EL (cell line): ENCODE measurements at places on chromosomes 11 and 22.

DNA sequence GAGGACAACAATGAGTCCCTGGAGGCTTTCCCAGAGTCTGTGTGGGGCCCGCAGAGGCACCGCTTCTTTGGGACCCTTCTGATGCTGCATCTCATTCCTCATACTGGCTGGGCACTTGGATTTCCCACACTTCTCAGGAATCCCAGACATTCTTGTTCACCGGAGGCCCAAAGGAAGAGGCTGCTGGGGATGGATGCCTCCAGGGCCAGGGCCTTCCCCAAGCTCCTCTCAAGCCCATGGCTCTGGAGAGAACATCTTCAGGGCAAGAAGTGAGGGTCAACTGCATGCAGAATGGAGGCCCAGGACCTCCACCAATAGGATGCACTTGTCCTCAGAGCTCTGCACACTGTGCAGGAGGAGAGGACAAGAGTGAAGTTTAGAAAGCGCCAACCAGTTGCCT is 34.6 kb downstream of the DKK3 start:
- no peak for DNase-seq

- no peak for DNase-seq
Measured at GRCh38 chr22:38071421-38072321, 12.3 kb downstream of the SLC16A8 start.

- no peak for DNase-seq
Measured at GRCh38 chr11:19674836-19675235, 37.8 kb upstream of the NAV2 start.

GRCh38 chr11:28108958-28109357 is 770 bp downstream of the METTL15 start:
- DNase-seq: no peak

- DNase-seq: no peak
Measured at GRCh38 chr11:131430473-131431208, 60.2 kb downstream of the NTM start.

GRCh38 chr11:43738600-43739409 is 58.3 kb downstream of the HSD17B12 start:
- DNase-seq: peak; percentile 83

GRCh38 chr11:71381781-71382505 is 66.2 kb downstream of the DHCR7 start:
- no peak for DNase-seq

DNA sequence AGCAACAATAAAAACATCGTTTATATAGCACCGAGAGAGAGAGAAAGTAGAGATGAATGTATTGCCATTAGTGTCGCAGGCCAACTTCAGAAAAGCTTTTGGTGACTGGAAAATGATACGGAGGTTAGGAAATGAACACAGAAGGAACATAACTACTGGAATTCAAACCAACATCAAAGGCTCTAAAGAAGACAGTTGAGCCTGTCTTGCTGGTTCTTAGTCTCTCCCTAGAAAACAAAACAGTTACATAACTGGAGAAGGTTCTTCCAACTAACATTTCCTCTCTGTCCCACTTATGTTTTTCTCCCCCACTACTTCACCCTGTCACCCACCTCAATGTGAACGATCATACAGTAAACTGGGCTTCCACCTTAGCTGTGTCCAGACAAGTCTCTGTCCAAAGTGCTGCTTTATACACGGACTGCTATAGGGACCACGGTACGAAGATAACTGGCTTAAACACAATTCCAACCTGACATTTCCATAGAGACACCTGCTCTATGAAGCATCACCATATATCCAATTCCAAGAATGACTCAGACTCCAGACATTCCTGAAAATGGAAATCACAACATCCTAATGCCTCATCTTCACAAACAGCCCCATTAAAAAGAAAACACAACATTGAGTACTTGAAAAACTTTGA is 85.2 kb upstream of the ARHGAP32 start:
- DNase-seq: peak; percentile 21

DNA sequence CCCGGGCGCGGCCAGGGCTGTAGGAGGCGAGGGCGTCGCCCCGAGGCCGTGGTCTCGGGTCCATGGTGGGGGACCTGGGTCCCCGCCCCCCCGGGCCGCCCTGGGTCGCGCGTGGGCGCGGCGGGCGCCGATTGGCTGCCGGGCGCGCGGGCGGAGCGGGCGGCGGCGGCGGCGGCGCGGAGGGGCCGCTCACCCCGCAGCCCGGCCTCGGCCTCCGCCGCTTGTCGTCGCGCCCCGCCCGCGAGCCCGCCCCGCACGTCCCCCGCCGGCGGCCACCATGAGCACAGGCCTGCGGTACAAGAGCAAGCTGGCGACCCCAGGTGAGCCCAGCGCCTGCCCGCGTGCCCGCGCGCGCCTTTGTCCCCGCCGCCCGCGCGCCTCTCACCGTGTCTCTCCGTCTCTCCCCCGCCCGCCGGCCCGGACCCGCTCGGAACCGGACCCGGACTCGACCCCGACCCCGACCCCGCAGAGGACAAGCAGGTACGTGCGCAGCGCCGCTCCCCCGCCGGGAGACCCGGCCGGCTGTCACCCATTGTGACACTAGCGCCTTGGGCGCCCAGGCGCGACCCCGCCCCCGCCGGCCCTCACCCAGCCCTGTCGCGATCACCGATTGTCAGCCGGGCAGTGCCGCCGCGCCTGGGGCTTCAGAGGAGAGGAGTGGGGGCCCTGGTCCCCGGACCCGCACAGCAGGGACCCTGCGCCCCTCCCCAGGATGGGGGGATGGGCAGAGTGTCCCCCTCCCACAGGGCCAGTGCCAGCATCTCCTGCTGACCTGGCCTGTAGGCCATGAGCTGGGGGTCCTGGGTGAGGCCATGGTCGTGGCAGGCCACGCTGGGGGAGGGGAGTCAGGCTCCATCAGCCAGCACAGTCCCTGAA is at the start of gene SEPTIN5:
SEPTIN5 (plus strand) TSS at position 192 of the 876 bp plus-strand sequence; CDS start at position 278, 86 bp downstream.
- no peak for DNase-seq

GRCh38 chr11:44427432-44427831 is 117.5 kb upstream of the ALX4 start:
- no peak for DNase-seq

GRCh38 chr11:128745311-128746136 is 51.7 kb downstream of the FLI1 start:
- DNase-seq: no peak

- no peak for DNase-seq
Measured at GRCh38 chr11:12995188-12995587, 13.9 kb upstream of the RASSF10 start.

GRCh38 chr22:33639588-33640254 is 280.6 kb downstream of the LARGE1 start:
- DNase-seq: no peak

- no peak for DNase-seq
Measured at GRCh38 chr11:76674517-76675400, 4.2 kb upstream of the LRRC32 start.

DNA sequence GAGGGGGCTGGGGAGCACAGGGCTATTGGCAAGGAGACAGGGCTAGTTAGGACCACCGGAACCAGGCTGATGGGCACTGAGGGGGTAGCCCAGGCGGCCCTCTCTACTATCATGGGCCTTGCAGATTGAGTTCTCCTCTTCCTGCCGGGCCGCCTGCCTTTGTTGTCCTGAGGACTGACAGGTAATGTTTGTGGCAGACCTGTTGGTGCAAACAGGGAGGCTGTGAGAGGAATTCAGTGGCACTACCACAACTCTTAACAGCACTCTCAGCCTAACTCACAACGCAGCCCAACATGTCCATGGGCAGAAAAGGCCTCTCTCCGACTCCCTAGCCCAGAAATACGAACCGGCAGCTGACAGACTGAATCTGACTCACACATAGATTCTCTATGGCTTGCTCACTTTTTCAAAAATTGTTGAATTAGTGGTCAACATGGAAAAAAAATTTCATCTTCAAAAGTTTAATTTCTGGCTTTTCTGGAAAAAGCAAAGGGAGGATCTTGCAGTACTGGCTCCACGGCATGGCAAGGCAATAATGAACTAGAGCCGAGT is 11.4 kb downstream of the KCNJ5 start:
- DNase-seq: peak; percentile 54

DNA sequence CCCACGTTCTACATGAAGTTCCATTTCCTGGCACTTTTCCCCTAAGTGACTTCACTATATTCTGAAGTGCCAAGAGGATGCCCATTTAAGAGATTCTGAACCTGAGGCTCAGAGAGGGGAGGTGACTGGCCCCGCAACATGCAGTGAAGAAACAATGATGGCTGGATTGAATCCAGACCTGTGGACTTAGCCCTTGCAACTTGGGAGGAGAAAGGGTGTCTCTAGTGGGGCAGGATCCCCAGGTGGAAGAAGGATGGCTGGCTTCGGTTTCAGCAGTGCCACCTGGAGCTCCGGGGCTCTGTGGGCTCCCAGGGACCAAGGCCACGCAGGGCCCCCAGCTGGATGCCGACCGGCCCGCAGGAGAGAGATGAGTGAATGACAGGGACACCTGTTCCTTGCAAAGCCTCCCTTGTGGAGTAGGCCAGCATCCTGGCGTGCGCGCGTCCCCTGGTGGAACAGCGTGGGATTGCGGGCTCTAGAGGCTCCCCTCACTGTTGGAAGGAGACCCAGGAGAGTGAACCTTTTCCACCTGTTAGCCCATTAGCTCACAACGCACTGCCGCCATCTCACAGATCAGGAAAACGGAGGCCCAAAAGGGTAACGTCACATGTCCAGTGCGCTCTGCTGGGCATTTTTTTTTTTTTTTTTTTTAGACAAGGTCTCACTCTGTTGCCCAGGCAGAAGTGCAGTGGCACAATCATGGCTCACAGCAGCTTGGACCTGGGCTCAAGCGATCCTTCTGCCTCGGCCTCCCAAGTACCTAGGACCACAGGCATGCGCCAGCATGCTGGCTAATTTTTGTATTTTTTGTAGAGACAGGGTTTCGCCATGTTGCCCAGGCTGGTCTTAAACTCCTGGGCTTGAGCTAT is 104.7 kb downstream of the KIAA1671 start:
- DNase-seq: peak; percentile 27

- no peak for DNase-seq
Measured at GRCh38 chr11:13229136-13229535, 48.5 kb upstream of the BMAL1 start.

DNA sequence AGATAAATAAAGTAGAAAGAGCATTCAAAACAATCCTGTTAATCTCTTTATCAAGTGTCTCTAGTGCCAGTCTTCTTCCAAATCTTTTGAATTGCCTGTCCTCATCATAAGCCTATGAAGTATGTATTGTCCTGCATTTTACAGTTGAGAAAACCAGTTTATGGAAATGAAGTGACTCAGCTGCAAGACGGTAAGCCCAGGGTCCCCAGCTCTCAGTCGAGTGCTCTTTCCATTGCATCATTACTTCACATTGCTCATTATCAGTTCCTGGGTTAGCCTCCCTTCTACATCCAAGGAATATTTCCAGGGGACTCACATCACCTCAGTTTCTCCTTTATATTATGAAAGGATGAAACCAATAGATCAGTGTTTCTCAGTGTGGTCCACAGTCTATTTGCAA is 9.1 kb upstream of the P4HA3 start:
- no peak for DNase-seq

DNA sequence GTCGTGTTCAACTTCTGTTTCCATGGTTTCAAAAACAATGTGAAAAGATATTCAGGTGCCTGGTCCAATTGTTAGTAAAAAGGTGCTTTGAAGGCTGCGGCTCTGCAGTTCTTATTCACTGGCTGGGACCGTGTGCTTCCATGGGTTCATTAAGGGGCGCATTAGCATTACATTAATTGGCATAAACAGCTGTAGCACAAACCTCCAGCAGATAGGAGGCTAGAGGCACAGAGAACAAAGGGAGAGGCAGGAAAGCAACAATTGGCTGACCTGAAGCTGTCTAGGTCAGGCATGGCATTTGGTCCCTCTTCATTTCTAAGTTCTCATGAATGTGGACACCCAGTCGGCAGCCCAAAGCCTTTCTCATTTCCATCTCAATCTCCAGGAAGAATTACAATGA is 16.6 kb downstream of the PAK1 start:
- no peak for DNase-seq

DNA sequence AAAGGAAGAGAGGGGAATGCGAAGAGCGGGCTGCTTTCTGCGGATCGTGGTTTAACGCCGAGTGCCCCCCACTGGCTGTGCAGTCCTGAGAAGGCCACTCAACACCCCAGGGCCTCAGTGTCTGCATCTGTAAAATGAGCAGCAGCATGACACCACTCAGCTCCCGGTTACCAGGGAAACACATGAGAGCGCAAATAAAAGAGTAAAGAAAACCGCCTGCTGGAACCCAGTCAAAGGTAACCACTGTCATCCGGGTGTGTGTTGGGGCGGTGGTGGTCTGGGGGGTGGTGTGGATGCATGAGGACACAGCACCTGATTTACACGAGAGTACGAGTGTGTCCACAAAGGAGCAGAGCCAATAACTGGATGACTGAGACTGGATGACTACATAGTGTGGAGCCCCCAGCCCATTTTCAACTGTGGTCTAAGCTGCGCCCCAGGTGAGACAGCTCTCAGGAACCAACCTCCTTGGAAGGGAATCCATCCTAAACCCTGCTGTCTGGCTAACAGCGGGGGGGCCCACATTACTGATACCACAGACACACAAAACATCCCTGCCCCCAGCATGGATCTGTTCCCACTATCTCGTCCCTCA is 5.7 kb downstream of the CELSR1 start:
- no peak for DNase-seq

DNA sequence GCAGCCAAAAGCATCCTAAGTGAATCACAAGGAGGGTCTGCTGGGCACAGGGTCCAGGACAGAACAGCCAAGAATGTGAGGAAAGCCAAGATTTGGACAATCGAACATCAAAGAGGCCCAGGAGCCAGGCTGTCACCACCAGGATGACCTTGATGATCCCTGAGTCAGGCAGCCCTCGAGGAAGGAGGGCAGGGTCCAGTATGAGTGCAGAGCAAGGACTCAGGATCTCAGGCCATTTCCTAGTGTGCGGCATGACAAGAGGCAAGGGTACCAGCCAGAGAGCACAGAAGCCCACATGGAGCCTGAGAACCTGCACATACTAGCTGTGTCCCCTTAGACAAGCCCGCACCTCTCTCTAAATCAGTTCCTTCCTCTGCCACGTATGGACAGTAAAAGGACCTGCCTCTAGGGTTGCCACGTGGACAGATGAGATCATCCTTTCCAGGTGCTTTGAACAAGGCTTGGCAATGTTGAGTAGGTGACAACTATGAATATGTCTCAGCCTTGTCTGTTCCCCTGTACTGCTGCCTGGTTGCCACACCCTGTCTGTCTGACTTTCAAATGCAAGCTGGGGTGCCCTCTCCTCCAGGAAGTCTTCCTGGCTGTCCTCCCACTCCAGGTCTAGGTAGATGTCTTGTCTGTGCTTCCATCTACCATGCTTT is 32.2 kb upstream of the ISX start:
- no peak for DNase-seq

DNA sequence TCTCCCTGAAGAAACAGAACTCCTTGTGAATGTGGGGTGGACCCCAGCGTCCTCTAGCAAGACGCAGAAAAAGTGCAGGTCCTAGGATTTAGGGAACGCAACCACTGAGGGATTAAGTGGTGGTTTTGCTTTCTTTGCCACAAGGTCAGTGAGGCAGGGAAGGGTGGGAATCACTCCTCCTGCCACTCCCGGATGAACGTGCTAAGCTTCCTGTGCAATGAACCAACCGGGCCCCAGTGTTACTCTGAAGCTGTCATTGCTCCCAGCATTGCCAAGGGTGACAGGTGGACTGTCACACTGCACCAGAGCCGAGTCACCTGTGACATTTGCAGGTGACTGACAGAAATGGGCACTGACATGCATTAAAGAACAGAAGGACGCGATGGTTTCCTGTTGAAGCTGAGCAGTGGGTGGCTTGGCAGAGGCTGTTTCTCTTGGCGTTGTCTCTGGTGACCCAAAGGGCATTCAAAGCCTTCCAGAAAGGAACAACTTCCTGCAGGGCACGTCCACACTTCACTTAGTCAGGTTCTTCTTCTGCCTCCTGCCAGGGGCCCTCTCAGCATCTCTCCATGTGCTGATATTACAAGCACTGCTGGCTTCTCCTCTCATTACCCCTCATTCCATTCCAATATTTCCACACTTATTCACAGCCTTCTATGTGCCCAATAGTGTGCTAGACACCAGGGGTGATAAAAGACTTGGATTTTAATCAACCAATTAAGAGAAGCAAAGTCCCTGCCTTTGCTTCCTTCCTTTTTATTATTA is 9.7 kb downstream of the KIRREL3 start:
- peak; percentile 81 for DNase-seq
